Sigmoid colon (tissue), 7 donors: ENCODE measurements at places on chromosomes 12 and 14. TPM values are rescaled to one million over a fixed set of nuclear protein-coding genes. Genes with fewer than 3 reads are reported as not detected.

DNA sequence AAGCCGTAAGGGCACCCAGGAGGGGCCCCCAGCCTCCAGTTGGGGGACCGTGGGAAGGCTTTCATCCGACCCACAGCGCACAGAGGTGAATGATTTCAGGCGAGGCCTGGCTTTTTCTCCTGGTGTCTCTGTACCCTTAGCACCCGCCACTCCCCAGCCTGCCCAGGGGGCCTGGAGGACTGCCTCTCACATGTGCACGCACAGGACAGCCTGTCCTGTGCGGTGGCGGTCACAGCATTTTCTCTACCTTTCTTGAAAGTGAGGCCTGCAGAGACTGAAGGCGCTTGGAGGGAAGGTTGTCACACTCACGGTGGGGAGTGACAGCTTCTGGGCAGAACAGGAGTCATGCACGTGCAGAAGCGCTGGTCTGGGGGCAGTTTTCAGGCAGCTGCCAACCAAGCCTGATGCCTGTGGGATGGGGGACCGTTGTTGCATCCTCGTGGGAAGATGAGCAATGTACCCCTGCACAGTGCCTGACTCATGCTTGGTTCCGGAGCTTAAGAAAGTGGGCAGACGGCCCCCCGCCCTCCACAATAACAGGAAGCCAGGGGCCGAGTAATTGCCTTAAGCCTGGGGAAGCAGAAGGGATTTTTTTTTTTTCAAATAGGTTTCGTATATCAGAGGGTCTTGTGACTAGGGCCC is 148.1 kb downstream of the TSPAN9 start:
- no peak overlapping the region for H3K4me3 ChIP-seq
- no peak overlapping the region for H3K27ac ChIP-seq
- no peak for DNase-seq
- no peaks in the 10 kb centered on the region for H3K36me3 ChIP-seq
- H3K4me1 ChIP-seq, result no peaks in the 10 kb centered on the region

DNA sequence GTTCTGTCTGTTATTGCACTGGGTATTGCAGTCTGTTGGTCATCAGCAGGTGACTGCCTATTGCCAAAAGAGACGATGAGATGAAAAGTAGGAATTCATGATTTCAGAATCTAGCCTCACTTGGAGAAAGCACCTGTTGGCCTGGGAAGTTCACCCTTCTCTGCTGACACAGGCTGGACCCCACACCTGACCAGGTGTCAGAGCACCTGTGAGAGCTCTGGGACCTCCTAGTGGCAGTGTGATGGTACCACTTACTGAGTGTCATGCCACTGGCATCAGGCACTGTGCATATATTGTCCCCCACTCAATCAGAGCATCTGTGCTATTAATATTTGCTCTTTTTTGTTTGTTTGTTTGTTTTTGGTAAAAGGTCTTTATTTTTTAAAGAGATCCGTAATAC is 68.0 kb downstream of the RASSF3 start:
- H3K4me1 ChIP-seq, result peaks cover 100% of the 10 kb centered on the region

DNA sequence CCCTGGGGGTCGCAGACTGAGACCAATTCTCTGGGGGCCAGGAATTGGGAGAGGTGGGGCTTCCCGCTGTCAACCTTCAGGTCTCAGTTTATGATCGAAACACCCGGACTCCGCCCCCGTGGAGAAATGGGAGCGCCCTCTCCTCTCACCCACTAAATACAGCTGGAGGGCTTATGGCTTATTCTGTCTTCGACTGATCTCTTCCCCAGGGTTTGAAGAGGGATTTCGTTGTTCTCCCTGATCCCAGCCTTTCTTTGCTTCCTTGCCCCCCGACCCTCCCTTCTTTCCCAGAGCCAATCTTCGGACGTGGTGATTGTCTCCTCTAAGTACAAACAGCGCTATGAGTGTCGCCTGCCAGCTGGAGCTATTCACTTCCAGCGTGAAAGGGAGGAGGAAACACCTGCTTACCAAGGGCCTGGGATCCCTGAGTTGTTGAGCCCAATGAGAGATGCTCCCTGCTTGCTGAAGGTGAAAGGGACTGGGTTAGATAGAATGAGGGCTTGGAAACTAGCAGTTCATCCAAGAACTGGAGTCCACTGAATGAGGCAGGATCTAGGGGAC is 607 bp downstream of the OS9 start:
- H3K27me3 ChIP-seq, result no peaks in the 10 kb centered on the region
- H3K4me1 ChIP-seq, result peaks cover 16% of the 10 kb centered on the region
- H3K27ac ChIP-seq, result peak overlapping the region; percentile 83
- DNase-seq, result no peak

GRCh38 chr14:63513756-63514155 is 29.4 kb downstream of the PPP2R5E start:
- H3K27me3 ChIP-seq, result no peaks in the 10 kb centered on the region
- peaks cover 26% of the 10 kb centered on the region for H3K4me1 ChIP-seq
- H3K4me3 ChIP-seq, result no peak overlapping the region
- H3K36me3 ChIP-seq, result no peaks in the 10 kb centered on the region

DNA sequence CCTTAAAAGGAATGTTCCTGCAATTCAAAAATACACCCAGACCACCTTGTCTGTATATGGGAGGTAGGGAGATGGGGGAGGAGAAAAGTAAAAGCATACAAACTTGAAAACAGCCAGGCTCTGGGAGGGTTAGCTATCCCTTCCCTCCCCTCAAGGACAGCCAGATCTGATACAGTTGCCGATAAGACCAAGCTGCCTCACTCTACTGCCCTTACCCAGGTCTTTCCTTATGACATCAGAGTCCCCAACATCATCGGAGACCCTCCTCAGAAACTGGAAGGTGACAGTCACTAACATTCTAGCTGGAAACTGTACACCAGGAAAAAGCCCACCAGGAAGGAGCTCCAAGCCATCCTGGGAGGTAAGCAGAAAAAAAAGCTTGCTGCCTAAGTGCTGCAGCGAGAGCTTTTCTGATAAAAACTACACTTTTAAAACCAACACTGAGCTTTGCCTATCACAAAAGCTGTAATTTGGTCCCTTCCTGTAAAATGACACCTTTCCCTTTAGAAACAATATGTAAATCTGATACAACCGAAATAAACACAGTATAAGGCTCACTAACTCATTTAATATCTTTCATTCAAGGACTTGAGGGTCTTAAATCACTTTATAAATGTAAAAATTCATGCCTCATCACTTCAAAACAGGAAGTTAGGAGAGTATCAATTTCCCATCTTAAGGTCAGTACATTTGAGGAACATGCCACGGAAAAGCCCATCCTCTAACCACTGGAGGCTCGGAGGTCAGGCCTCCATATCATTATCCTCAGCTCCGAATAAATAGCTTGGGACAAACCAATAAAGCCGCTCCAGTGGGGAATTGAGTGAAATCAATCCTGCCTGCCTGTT is 20.4 kb upstream of the PLEKHH1 start:
- no peak for DNase-seq
- H3K36me3 ChIP-seq, result no peaks in the 10 kb centered on the region
- H3K27me3 ChIP-seq, result no peaks in the 10 kb centered on the region

DNA sequence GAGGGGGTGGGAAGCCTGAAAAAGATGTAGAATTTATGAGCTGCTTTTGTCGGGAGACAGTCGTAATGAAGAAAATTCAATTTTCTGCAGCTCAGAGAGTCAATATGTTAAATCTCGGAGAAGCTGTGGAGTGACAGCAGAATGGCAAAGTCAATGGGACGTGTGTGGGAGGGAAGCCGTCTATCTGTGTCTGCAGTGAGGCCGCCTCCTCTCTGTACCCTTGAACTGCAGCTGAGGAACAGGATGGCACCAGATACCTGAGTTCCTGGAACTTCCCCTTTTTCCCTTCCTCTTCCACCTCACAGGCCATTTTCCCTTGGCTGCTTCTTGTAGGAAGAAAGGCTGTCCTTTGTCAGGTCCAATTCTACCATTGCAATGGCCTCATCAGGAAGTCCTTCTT is 9.3 kb upstream of the CALCOCO1 start:
- peaks cover 18% of the 10 kb centered on the region for H3K4me1 ChIP-seq
- H3K36me3 ChIP-seq, result no peaks in the 10 kb centered on the region
- no peak for DNase-seq
- H3K4me3 ChIP-seq, result no peak overlapping the region

- peak; percentile 81 for DNase-seq
- H3K36me3 ChIP-seq, result peaks cover 21% of the 10 kb centered on the region
- no peaks in the 10 kb centered on the region for H3K27me3 ChIP-seq
- H3K4me3 ChIP-seq, result no peak overlapping the region
- peaks cover 8% of the 10 kb centered on the region for H3K4me1 ChIP-seq
Observed at GRCh38 chr12:113299619-113300237, 35.2 kb downstream of the SLC8B1 start.

The IL22 gene
- total RNA-seq, result not detected

DNA sequence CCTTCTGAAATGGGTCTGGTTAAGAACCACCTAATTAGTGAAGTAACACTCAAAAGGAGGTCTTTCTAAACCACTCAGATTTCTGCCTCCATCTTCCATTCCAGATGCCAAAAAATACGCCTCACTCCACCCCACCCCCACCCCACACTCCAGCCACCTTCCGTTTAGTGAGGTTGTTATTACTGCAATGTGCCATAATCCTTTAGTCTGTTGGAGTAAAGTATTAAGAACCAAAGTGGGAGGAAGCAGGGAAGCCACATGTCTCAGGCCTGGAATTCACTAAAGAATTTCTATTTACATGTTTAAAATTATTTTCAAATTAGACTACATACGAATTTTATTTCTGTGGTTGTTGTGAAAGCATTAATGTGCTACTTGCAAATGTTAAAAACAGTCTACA is 7.4 kb downstream of the KIF21A start:
- no peak overlapping the region for H3K4me3 ChIP-seq
- no peaks in the 10 kb centered on the region for H3K36me3 ChIP-seq
- no peaks in the 10 kb centered on the region for H3K4me1 ChIP-seq
- no peak for DNase-seq
- no peak overlapping the region for H3K27ac ChIP-seq

DNA sequence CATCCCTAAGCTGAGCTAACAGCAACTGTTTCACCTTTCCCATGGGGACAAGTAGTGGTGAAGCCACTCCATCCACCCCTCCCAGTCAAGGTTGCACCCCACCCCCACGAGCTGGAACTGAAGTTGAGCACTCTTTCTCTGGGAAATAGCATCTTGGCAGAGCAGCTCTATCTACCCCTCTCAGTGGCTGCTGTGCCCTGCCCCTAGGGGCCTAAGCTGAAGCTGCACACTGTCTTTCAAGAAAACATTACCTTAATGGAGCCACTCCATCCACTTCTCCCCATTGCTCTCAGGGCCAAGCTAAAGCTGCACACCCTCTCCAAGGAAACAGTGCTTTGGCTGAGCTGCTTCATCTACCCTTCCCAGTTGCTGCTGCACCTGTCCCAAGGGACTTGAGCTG is 170.6 kb upstream of the CCDC196 start:
- H3K4me3 ChIP-seq, result no peak overlapping the region
- no peaks in the 10 kb centered on the region for H3K4me1 ChIP-seq
- no peaks in the 10 kb centered on the region for H3K27me3 ChIP-seq
- H3K36me3 ChIP-seq, result no peaks in the 10 kb centered on the region
- H3K27ac ChIP-seq, result no peak overlapping the region
- no peak for DNase-seq

DNA sequence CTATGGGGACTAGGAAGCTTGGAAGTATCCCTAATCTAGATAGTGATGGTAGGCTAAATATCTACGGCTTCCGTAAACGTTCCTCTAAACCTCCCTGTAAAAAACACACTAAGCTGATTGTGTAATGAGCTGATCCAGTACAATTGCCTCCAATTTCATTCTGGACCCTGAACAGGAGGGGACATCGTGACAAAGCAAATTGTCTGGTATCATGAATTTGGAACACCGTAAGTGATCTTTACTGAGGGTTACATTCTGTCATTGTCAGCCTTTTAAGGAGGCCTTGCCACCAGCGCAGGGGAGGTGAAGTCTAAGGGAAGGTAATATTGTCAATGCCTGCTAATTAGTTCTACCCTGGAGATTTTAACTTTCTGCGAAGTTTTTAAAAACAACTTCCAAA is 487 bp upstream of the MGST1 start:
- no peaks in the 10 kb centered on the region for H3K27me3 ChIP-seq
- no peaks in the 10 kb centered on the region for H3K36me3 ChIP-seq
- no peaks in the 10 kb centered on the region for H3K4me1 ChIP-seq
- H3K27ac ChIP-seq, result peak overlapping the region; percentile 76
- no peak for DNase-seq
- H3K4me3 ChIP-seq, result peak overlapping the region; percentile 49

- no peak overlapping the region for H3K4me3 ChIP-seq
- DNase-seq, result peak; percentile 89
- peak overlapping the region; percentile 61 for H3K27ac ChIP-seq
- peaks cover 25% of the 10 kb centered on the region for H3K4me1 ChIP-seq
- no peaks in the 10 kb centered on the region for H3K27me3 ChIP-seq
- H3K36me3 ChIP-seq, result peaks cover 45% of the 10 kb centered on the region
Observed at GRCh38 chr12:106342397-106343213, 14.9 kb upstream of the POLR3B start.

DNA sequence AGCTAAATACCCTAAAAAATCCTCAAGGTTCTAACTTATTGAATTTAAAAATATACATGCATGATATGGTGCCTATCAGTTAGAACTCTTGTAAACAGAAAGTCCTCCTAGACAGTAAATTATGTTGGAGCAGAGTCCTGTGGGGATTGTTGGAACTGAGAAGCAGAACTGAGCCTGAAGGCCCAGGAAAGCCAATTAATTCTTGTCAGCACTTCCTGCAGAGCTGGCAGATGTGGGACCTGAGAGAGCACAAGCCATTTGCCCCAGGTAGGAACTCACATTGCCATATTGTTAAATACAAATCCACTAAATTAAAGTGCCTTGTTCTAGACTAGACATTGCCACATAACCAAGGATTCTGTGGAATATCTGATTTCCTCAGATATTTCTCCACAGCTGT is 117.1 kb downstream of the RTN1 start:
- DNase-seq, result no peak
- H3K4me1 ChIP-seq, result no peaks in the 10 kb centered on the region
- no peaks in the 10 kb centered on the region for H3K36me3 ChIP-seq
- H3K27me3 ChIP-seq, result no peaks in the 10 kb centered on the region
- no peak overlapping the region for H3K27ac ChIP-seq
- no peak overlapping the region for H3K4me3 ChIP-seq
